Stimulated activated CD4-positive, alpha-beta T cell treated with anti-CD3 and anti-CD28 coated beads, Interleukin-12 subunit alpha, Interleukin-12 subunit beta, amount 100 ng/mL, for 48 hours (primary cell): ENCODE measurements at places on chromosomes 13 and 19.
A peak's percentile ranks its signal among the peaks of the same experiment; 100 is the strongest.

- no peak for DNase-seq
Measured at GRCh38 chr13:113653264-113654174, 4.5 kb downstream of the ATP4B start.

DNA sequence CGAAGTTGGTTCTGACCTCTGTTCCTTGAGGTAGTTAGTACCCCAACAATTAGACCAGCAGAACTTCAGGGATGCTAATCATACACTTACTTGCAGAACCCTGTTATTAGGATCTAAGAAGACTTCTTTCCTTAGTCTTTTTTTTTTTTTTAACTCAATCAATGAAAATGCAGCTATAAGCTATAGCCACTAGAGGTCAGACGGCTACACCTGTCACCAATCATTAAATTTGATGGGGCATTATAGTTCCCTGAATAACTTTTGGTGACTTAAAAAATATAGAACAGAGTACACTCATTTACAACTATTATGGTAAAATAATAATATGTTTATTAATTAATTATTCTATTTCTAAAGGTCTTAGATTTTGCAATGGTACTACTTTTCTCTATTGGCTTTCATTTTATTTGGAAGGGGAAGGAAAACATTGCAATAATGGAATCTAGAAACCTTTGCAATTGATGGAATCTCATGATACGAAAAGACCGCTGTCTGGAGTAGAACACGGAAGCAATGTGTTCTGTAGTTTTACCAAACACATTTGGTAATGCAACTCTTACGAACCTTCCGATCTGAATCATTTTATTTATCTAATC, 483.2 kb downstream of the DIAPH3 start:
- DNase-seq = no peak

- no peak for DNase-seq
Measured at GRCh38 chr13:105918842-105919741, 616.4 kb downstream of the EFNB2 start.

GRCh38 chr13:51865838-51866237, 4.1 kb downstream of the CCDC70 start:
- DNase-seq = no peak

DNA sequence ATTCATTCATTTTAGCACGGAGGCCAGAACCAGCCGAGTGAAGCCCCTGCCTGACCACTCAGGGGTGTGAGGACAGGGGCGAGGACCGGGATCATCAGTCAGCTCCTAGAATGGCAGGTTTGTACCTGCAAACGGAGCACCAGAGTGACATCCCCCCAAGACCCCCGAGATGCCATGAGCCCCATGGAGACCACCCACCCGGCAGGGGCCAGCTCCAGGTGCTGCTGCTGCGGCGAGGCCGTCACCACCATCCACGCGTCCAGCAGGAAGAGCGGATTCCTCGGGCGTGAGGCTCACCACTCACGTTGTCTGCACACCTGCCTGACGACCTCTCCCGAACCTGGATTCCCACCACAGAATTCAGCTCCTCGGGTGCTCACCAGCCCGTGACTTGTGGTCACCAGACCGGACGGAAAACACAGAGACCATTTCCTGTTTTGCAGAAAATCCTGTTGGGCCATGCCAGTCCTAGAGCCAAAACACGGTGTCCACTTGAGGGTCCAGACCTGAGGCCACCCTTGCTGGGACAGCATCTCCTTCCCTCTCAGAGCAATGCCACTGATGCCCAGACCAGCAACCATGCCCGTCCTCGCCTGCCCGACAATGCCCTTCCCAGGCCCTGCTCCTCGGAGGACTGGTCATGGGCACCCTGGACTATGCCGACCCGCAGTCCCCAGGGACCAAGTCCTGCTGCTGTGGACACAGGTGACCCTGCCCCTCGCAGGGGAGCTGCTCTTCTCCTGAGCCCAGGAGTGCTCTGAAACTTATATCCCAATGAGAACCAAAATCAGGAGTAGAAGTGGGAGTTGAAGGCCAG, 74.2 kb downstream of the RASA3 start:
- no peak for DNase-seq

GRCh38 chr13:100513987-100514670, 74.5 kb downstream of the GGACT start:
- DNase-seq = no peak

- no peak for DNase-seq
Measured at GRCh38 chr19:489418-490196, 6.7 kb upstream of the MADCAM1 start.

- no peak for DNase-seq
Measured at GRCh38 chr19:39919976-39920375, 14.5 kb downstream of the FCGBP start.

- no peak for DNase-seq
Measured at GRCh38 chr13:86848716-86849115, 822.5 kb upstream of the SLITRK5 start.

DNA sequence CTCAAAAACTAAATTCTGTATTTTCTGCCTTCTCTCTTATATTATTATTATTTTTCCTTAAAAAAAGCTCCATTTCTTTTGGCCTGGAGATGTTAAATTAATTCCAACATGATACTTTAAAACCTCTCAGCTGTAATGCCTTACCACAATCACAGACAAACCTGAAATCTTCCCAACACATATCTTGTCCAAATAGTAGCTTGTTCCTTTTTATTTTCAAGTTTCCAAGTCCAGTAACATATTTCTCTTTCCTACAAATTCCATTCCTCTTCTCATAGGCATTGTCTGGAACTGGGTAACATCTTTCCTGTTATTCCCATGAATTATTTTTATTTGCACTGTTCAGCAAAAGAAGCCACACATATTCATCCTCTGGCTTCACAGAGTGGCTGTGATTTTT, 137.0 kb downstream of the SLITRK6 start:
- DNase-seq = no peak

DNA sequence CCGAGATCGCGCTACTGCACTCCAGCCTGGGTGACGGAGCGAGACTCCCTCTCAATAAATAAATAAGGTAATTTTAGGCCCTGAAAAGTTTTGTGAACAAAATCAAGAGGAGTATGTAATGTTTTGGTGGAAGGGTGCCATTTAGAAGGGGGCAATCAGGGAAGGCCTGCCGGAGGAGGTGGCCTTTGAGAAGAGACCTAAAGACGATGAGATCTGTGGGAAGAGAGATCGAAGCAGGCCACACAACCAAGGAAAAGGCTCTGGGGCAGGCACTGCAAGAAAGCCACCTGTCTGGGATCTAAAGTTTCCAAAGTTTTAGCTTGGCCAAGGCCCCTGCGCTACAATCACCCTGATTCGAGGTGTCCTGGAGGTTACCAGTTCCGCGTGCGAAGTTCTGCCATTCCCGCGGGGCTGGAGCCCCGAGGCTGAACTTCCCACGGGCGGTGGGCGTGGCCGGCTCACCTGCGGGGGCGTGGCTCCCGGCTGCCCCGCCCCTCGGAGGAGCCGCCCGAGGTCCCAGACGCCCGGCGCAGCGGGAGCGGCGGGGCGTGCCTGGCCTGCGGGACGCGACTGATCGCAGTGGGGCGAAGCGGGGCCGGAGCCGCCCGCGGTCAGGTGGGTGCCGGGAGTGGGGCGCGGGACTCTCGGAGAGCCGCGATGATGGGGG, at the start of gene KLC3:
Gene KLC3 (plus strand): TSS at position 519 of the 667 bp plus-strand sequence. CDS start 4,792 bp downstream, outside the sequence.
- peak; percentile 20 for DNase-seq

- DNase-seq = no peak
Measured at GRCh38 chr13:27583645-27584044, 36.7 kb downstream of the LNX2 start.

GRCh38 chr19:13856497-13856896, 20.4 kb upstream of the NANOS3 start:
- DNase-seq = no peak

DNA sequence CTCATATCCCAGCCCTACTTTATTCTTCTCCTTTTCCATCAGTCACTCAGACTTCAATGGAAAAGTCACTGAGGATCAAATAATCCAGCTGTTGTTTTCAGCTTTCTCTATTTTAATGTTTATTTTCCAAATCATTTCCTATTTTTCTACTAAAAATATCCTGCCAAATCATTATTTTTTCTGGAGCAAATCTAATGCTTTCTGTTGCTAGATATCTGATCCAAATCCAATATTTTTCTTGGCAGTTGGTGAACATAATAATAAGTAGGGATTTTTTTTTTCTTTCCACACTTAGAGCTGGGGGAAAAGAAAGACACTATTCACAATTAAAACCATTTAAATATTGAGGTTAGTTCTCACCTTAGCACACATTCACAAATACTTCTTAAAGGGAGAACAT, 656.1 kb downstream of the DACH1 start:
- DNase-seq = no peak

GRCh38 chr19:38799104-38799503, 10.1 kb downstream of the LGALS7B start:
- no peak for DNase-seq

GRCh38 chr13:20371825-20372224, 139.7 kb upstream of the GJB6 start:
- DNase-seq = no peak

DNA sequence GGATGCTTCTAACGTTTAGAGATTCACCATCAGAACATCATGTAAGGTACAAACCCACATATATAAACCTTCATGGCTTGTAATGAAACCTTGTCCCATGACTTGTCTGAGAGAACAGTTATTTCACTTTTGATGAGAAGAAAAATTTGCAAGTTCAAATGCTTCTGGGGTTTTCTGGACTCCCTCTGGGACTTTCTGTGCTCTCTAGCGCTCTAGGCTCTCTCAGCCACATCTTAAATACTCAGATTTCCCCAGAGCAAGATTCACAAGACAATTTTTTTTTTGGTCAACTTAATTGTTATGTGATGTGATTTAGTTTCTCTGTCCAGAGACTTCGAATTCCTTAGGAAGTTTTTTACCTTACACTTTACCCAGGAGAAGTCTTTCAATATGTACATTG, 282.8 kb upstream of the EDNRB start:
- DNase-seq = no peak

GRCh38 chr19:32581705-32582179, 752 bp downstream of the PDCD5 start:
- peak; percentile 9 for DNase-seq
